ENCODE measurements at places on chromosomes 5 and 9. TPM values are rescaled to one million over a fixed set of nuclear protein-coding genes. Genes with fewer than 3 reads are reported as not detected.

Gene C7
- not detected for total RNA-seq

DNA sequence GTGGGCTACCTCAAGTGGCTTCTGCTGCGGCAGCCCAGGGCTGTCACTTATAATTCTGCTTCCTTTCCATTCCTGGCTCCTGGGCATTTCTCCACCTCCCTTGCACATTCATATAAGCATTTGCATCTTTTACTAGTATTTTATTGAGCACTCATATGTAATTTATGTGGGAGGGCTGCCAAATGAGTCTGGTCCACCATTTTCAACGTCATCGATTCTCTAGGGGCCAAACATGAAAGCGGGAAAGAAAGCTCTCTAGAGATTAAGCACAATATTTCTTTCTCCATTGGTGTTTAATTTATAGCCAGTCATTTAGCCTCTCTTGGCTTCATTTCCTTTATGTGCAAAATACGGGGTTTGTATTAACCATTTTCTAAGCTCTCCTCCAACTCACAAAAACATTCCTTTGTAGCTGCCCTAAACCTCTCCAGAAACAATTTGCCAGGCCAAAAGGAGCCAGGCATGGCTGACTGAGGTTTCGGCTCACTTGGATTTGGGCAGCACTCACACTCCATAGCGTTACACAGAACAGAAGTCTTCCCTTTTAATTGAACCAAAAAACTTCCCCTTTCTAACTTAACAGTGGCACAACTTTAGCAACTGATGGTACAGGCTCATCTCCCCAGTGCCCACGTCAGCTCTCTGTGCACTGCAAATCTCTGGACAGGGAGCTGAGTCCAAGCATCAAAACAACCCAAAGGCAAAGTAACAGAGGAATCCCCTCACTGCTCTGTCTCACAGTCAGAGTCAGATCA, 183.5 kb downstream of the ROR2 start:
- DNase-seq = no peak

DNA sequence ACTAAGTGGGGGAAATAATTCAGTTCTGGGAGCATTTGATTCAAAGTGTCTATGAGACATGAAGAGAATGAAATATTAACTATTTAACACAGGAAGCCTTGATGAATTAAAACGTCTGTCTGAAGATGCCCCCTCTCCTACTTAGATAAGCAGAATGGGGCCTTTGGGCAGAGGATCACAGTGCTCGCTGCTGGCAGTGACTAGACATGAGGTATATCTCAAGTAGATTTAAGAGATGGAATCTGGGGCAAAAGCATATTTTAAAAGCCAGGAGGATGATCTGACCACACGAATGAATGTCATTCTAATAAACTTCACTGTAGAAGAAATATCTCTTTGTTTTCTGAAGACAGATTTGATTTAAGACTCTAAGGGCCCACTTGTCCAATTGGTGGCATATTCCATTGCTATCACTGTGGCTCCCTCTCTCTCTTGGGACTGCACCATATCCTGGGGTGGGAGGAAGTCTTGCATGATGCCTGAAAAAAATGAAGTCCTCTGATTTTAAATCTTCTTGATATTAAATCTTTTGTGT, 254.0 kb downstream of the MAN2A1 start:
- DNase-seq = no peak

GRCh38 chr9:127741831-127742434, 6.8 kb upstream of the TOR2A start:
- no peak for DNase-seq

- DNase-seq = no peak
Measured at GRCh38 chr5:129460936-129461710, 1.0 kb downstream of the ADAMTS19 start.

GRCh38 chr5:17832949-17833745, 198.9 kb downstream of the TAF11L14 start:
- no peak for DNase-seq

GRCh38 chr5:149238540-149238939, 33.1 kb upstream of the AFAP1L1 start:
- DNase-seq = no peak

- no peak for DNase-seq
Measured at GRCh38 chr5:452978-453710, 10.2 kb downstream of the EXOC3 start.

Measured in activated T-helper 1 cell treated with anti-CD3 and anti-CD28 coated beads, Interleukin-12 subunit alpha, Interleukin-12 subunit beta, Interleukin-2, Interleukin-4 antibody, amounts not matched to agents 30 ng/mL and 10 ng/mL and 1 ng/mL, durations not matched to agents 14 hours and 24 hours and 36 hours (primary cell).